Head of caudate nucleus (tissue), 42 donors: ENCODE measurements at places on chromosomes 4 and X.

- DNase-seq: no peak
These were observed 13.1 kb upstream of the KIAA0232 start for GRCh38 chr4:6769233-6769988.

DNA sequence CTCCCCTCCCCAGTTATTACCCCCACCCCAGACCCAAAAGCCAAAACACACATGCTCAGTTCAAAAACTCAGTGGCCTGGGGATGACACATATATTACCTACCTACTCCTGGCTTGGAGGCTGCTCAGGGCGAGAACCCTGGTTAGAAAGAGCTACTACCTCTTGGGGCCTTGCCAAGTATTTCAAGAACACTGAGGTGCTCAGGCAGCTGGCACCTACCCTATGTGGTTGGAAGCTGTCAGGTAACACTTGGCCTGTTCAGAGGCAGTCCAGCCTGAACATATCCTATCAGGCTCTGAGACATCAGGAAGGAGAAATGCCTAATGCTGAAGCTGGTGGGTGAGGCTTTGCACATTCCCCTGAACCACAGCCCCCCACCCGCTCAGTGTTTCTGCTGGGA is 4.9 kb downstream of the BCAP31 start:
- DNase-seq: no peak

DNA sequence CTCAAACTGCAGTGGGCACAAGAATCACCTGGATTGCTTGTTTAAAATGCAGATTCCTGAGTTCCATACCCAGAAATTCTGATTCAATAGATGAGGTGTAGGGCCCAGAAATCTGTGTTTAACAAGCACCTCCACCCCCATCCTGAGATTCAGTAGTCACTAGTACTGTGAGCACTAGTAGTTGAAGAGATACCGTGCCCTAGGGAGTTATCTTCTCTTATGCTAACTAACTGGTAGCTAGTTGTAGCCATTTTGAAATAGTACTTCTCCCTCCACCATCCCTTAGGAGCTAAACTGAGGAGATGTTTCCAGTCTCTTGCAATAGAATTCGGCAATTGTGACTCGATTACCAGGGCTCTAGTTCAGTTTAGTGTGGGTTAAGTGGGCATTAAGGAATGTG is 18.4 kb downstream of the KLHL34 start:
- no peak for DNase-seq

- no peak for DNase-seq
These were observed 27.5 kb upstream of the GPR78 start for GRCh38 chr4:8552581-8553205.

GRCh38 chr4:2335729-2336101 is 73.8 kb upstream of the MXD4 start:
- DNase-seq: no peak

- DNase-seq: no peak
These were observed 100.2 kb downstream of the ADGRL3 start for GRCh38 chr4:61300266-61300844.

DNA sequence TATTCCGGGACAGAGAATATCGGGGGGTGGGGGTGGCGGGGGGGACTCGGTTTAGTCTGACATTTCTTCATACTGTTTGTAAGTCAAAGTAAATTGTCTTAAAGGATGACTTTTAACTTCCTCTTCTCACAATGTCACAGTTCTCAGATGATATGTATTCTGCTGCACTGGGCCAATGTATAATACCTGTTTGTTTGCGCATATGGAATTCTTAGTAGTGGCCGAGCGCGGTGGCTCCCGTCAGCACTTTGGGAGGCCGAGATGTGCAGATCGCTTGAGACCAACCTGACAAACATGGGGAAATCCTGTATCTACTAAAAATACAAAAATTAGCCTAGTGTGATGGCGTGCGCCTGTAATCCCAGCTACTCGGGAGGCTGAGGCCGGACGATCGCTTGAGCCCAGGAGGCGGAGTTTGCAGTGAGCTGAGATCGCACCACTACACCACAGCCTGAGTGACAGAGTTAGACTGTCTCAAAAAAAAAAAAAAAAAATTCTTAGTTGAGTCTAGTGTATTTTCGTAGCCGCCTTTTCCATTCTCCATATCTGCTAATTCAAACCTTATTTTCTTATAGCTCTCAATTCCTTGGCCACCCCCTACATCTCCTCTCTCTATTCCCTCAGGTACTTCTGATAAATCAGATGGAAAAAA is 851 bp downstream of the POLR2B start:
- DNase-seq: no peak

- DNase-seq: no peak
These were observed 89.2 kb downstream of the PJA1 start for GRCh38 chrX:69076088-69076487.

DNA sequence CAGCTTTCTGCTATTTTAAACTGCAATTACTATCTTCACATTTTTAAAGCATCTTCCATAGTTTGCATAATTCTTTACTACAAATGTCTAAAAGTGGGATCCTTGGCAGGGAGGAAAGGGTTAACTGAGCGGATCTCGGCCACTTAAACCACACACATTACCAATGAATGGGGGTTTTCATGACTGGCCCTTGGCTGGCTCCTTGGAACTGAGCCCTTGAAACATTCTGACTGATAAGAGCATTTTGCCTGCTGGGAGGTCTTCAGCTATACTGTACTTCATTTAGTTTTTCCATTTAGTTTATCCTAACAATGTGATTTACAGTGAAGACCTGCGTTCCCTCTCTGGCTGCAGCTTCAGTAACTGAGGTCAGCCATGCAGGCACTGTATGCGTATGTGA is 31.7 kb upstream of the MFAP3L start:
- no peak for DNase-seq

DNA sequence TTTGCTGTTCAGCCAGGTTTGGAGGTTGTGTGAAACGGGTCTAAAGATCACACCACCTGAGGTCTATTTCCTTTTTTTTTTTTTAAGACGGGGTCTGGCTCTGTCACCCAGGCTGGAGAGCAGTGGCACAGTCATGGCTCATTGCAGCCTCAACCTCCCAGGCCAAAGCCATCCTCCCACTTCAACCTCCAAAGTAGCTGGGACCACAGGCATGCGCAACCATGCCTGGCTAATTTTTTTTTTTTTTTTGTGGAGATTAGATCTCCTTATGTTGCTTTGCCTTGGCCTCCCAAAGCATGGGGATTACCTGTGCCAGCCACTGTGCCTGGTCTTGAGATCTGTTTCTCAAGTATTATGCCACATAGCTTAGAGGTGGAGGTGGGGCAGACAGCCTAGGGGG is 49.2 kb upstream of the ELOVL6 start:
- DNase-seq: no peak

DNA sequence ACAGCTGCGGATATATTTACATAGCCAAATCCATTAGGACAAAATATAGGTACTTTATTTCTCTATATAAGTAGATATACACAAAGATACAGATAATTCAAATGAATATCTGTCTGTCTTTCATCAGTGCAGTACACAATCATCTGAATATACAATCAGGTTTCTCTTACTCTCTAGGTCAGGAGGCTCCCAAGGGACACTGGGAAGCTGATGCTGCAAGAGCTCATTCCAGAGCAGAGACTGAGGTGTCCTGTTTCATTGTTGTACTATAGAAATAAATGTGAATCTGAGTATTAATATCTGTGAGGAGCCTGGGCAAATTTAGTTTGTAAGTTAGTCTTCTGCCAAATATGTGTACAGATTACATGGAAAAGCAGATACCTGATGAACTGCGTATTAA is 4.2 kb downstream of the TLL1 start:
- DNase-seq: no peak

GRCh38 chrX:31350808-31351074 is 278.9 kb upstream of the FTHL17 start:
- no peak for DNase-seq

GRCh38 chr4:146105464-146105863 is 70.1 kb upstream of the LSM6 start:
- DNase-seq: no peak

DNA sequence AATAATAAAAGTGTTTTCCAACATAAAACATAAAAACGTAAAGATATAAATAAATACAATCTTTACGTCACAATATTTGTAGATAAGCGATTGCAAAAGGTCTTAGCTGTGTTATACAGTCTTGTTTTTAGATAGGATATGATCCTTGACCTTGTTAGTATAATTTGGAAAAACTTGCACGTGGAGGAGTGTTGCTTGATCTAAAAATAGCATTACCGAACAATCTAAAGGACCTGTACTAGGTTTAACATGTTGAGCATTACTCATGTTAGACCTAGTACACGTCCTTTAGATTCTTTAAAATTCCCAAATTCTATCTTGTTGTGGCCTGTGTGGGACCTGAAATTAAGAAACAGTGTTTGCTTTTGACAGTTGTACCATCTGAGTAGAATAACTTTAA is 1.6 kb downstream of the METAP1 start:
- DNase-seq: no peak

- DNase-seq: no peak
These were observed 9.3 kb upstream of the SMIM20 start for GRCh38 chr4:25904748-25905082.

- DNase-seq: peak; percentile 78
These were observed 64.0 kb downstream of the HHIP start for GRCh38 chr4:144709793-144710525.
